Body of pancreas (tissue), 4 donors: ENCODE measurements at places on chromosomes 16 and 17. TPM values are rescaled to one million over a fixed set of nuclear protein-coding genes. Genes with fewer than 3 reads are reported as not detected.

Gene AANAT
- not detected for total RNA-seq

Gene UMOD
- 31.3 TPM for total RNA-seq

Gene NECAB2
- 3.6 TPM for total RNA-seq

Gene EVPLL
- not detected for total RNA-seq

Gene BAIAP3
- 7.0 TPM for total RNA-seq

Gene CDH5
- 10.4 TPM for total RNA-seq

Gene BHLHA9
- total RNA-seq = not detected

Gene SHISA6
- under 0.01 TPM for total RNA-seq

Gene SLC6A2
- total RNA-seq = not detected

Gene IRX5
- not detected for total RNA-seq
